Fibroblast of lung (primary cell): ENCODE measurements at places on chromosomes 4 and X. TPM values are rescaled to one million over a fixed set of nuclear protein-coding genes. Genes with fewer than 3 reads are reported as not detected.

GRCh38 chr4:27861802-27862201 lies 1001.2 kb downstream of the STIM2 start:
- H3K4me3 ChIP-seq = no peak overlapping the region
- H3K36me3 ChIP-seq = no peaks in the 10 kb centered on the region
- peak; percentile 48 for DNase-seq
- H3K4me1 ChIP-seq = no peaks in the 10 kb centered on the region
- H3K27ac ChIP-seq = no peak overlapping the region
- no peaks in the 10 kb centered on the region for H3K27me3 ChIP-seq

- no peaks in the 10 kb centered on the region for H3K27me3 ChIP-seq
- no peaks in the 10 kb centered on the region for H3K4me1 ChIP-seq
- H3K36me3 ChIP-seq = no peaks in the 10 kb centered on the region
- H3K4me3 ChIP-seq = no peak overlapping the region
- no peak overlapping the region for H3K27ac ChIP-seq
- DNase-seq = no peak
Observed at GRCh38 chr4:14952352-14952751, 49.9 kb upstream of the CPEB2 start.

SLC9A7 gene
- polyA plus RNA-seq = 13.9 and 21.4 TPM in 2 replicates

DNA sequence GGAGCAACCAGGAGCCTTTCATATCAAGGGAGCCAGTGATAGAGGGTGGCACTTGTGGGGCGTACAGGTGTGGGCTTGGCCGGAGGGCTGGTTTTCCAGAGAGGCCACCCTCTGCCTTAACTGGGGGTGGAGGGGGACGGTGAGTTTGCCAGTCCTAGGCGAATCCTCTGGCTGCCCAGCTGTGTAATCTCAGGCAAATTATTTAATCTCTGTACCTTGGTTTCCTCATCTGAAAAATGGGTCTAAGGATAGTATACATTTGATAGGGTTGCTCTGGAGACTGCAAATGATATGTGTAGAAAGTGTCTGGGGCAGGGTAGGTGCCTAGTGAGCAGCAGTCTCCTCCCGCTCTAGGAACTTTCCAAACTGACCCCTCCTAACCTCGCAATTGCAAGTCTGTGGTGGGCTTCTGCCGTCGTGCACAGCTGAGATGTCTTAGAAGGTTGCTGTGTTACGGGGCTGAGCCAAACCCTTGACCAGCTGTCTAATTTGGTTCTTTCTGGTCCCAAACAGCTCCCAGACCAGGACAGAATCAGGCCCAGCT lies 3.8 kb upstream of the CXCR3 start:
- no peak overlapping the region for H3K27ac ChIP-seq
- no peak for DNase-seq

- no peak overlapping the region for H3K4me3 ChIP-seq
- H3K4me1 ChIP-seq = peaks cover 2% of the 10 kb centered on the region
- H3K27ac ChIP-seq = no peak overlapping the region
Observed at GRCh38 chr4:176287546-176287945, 18.5 kb upstream of the ASB5 start.

DNA sequence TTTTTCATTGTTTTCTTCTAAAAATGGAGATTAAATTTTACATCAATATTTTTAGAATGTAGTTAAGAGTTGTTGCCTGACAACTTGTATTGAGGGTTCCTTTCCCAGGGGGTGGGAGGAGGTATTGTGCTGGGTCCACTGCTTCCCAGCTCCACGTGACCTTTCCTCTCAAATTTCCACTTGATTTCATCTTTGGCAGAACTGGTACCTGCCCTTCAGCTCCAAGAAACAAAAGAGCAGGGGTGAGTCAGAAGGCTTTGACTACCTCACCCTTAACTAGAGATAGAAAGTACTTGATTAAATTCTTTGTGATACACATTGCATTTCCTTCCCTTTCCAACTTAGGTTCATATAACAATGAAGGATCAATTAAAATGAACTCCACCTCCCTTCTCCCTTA lies 19.7 kb downstream of the TRIM2 start:
- no peaks in the 10 kb centered on the region for H3K36me3 ChIP-seq
- H3K27ac ChIP-seq = peak overlapping the region; percentile 95
- H3K27me3 ChIP-seq = no peaks in the 10 kb centered on the region
- peak; percentile 77 for DNase-seq
- H3K4me3 ChIP-seq = peak overlapping the region; percentile 75
- peaks cover 14% of the 10 kb centered on the region for H3K4me1 ChIP-seq

EDA gene
- polyA plus RNA-seq = 0.20 and 0.30 TPM in 2 replicates

GRCh38 chrX:45762699-45763647 lies 562.3 kb upstream of the DIPK2B start:
- peak overlapping the region; percentile 39 for H3K4me3 ChIP-seq
- peaks cover 3% of the 10 kb centered on the region for H3K36me3 ChIP-seq
- H3K27ac ChIP-seq = peak overlapping the region; percentile 66
- DNase-seq = no peak
- H3K4me1 ChIP-seq = peaks cover 17% of the 10 kb centered on the region

GRCh38 chr4:9916346-9916745 lies 105.0 kb downstream of the SLC2A9 start:
- H3K36me3 ChIP-seq = no peaks in the 10 kb centered on the region
- no peak overlapping the region for H3K4me3 ChIP-seq
- no peaks in the 10 kb centered on the region for H3K4me1 ChIP-seq
- no peak for DNase-seq
- no peak overlapping the region for H3K27ac ChIP-seq

DNA sequence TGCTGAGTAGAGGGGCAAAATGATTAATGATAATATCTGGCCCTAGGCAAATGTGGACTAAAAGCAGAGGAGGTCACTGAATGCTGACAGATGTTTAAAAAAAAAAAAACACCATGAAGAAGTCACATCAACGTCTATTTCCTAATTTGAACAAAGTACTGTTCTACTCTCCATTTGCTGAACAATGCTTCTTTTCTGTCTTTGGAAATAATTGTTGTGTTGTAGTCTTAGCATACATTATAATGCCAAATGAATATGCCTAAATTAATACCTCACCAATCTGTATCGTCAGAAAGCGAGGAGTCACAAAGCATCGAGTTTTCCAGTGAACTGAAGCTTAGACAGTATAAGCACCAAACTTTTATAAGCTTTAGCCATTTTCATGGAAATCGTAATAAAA lies 140.9 kb upstream of the JADE1 start:
- H3K36me3 ChIP-seq = no peaks in the 10 kb centered on the region
- no peaks in the 10 kb centered on the region for H3K27me3 ChIP-seq
- H3K27ac ChIP-seq = no peak overlapping the region
- no peak for DNase-seq
- H3K4me1 ChIP-seq = no peaks in the 10 kb centered on the region

- H3K4me3 ChIP-seq = no peak overlapping the region
- H3K27ac ChIP-seq = no peak overlapping the region
- no peaks in the 10 kb centered on the region for H3K27me3 ChIP-seq
- no peaks in the 10 kb centered on the region for H3K4me1 ChIP-seq
- H3K36me3 ChIP-seq = no peaks in the 10 kb centered on the region
Observed at GRCh38 chr4:96599752-96600151, 759.9 kb downstream of the PDHA2 start.

DNA sequence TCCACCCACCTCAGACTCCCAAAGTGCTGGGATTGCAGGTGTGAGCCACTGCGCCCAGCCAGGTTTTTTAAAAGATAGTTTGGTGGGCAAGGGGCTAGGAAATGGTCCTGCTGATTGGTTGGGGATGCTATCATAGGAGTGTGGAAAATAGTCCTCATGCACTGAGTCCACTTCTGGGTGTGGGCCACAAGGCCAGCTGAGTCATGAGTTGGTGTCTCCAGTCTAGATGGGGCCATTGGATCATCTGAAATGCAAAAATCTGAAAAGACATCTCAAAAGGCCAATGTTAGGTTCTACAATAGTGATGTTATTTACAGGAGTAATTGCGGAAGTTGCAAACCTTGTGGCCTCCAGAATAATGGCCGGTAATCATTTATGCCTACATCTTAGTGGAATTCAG lies 221.1 kb downstream of the ZNF674 start:
- no peak for DNase-seq
- no peaks in the 10 kb centered on the region for H3K36me3 ChIP-seq
- H3K27ac ChIP-seq = no peak overlapping the region
